Naive B cell (primary cell): ENCODE measurements at places on chromosomes 6 and 20. TPM values are rescaled to one million over a fixed set of nuclear protein-coding genes. Genes with fewer than 3 reads are reported as not detected.

- no peaks in the 10 kb centered on the region for H3K36me3 ChIP-seq
- no peak overlapping the region for H3K27ac ChIP-seq
- peaks cover 15% of the 10 kb centered on the region for H3K4me1 ChIP-seq
- peaks cover 58% of the 10 kb centered on the region for H3K27me3 ChIP-seq
- DNase-seq = no peak
- H3K4me3 ChIP-seq = no peak overlapping the region
Measured at GRCh38 chr6:147510929-147511590, 2.6 kb downstream of the SAMD5 start.

DNA sequence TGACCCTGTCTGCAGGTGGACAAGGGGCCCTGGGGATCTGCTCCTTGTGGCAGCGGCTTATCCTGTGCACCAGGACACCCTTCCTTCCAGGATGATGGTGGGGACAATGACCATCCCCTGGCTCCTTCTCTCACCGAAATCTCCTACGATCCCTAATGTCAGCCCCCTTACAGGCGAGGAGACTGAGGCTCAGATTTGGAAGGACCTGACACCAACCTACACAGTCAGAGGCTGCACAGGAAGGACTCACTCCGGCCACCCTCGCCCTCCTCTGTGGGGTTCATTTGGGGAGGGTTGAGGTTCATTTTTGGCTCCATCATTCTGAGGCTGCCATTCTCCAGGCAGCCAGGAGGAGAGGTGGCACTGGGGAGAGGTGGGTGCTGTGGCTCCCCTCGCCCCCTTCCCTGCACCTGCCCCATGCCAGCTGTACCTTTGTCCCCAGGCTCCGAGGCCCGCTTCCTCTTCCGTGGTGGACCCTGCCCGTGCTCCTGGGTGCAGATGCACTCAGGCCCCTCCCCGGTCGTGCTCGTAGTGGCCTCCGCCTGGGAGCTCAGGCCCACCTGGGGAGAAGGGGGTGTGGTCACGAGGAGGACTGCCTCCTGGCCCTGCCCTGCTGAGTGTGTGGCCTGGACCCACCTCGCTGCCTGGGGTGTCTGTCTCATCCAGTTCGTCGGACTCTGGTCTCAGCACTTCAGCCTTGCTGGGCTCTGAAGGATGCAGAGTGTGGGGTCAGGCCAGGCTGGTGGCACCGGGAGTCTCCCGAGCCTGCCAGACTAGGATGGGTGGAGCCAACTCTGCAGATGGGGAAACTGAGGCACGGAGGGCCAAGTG, 5.3 kb upstream of the CABLES2 start:
- peaks cover 9% of the 10 kb centered on the region for H3K4me1 ChIP-seq
- DNase-seq = no peak
- H3K27me3 ChIP-seq = no peaks in the 10 kb centered on the region
- no peak overlapping the region for H3K27ac ChIP-seq

Gene RAB44
- not detected for polyA plus RNA-seq

DNA sequence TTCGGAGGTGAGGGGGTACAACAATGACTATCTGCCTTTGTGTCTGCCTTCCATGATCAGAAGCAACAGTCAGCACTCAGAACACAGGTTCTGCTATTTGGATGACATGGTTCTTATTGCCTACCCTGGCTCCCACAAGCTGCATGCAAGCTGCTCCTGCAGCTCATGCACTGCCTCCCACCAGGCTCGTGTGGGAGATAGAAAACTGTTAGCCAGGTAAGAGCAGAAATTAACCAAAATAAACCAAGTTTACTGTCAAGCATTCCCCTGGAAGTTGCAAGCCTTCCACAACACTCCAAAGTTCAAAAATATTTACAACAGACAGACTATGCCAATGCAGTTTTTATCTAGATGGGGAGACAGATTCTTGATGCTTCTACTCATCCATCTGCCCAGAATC, 31.0 kb downstream of the OPRM1 start:
- H3K27me3 ChIP-seq = no peaks in the 10 kb centered on the region
- H3K4me3 ChIP-seq = no peak overlapping the region
- no peaks in the 10 kb centered on the region for H3K4me1 ChIP-seq
- H3K36me3 ChIP-seq = no peaks in the 10 kb centered on the region
- DNase-seq = no peak

Gene PGC
- not detected for polyA plus RNA-seq

Gene BNIP5
- polyA plus RNA-seq = not detected

DNA sequence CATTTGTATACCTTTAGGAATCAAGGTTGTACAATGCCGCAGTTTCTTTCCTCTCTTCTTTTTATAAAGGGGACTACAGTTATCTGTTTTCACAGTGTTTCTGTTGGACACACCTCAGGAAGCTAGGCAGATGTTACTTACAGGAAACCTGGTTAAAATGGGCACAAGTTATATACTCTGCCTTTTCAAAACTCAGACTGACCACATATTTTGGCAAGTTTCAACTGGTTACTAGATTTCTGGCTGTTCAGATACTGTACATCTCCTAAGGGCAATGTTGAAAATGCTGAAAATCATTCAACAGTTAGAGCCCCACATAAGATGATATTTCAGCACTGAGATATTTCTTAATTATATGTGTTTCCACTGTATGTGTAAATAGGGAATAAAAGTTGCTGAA, 92.5 kb upstream of the SLC35B3 start:
- H3K4me3 ChIP-seq = no peak overlapping the region
- no peak overlapping the region for H3K27ac ChIP-seq
- no peaks in the 10 kb centered on the region for H3K27me3 ChIP-seq
- H3K36me3 ChIP-seq = no peaks in the 10 kb centered on the region
- no peak for DNase-seq

DNA sequence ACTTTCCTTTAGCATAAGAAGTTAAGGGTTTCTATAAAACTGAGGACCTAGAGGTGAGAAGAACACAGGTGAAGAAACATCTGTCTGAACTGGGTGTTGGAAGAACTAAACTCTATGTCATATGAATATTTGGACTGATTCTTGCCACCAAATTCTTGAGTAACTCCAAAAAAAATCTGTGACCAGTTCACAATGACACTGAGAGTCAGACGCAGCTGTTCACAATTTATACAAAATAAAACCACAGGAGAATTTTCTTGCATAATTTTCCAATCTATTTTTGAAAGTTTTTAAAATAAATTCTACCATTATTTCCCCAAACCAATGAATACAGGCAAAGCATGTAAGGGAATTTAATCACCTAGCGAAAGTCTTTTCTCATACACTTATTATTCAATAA, 148.1 kb upstream of the TCF21 start:
- H3K4me3 ChIP-seq = no peak overlapping the region
- no peaks in the 10 kb centered on the region for H3K4me1 ChIP-seq
- H3K27me3 ChIP-seq = no peaks in the 10 kb centered on the region
- no peaks in the 10 kb centered on the region for H3K36me3 ChIP-seq
- no peak for DNase-seq

Gene OR2H1
- polyA plus RNA-seq = not detected

DNA sequence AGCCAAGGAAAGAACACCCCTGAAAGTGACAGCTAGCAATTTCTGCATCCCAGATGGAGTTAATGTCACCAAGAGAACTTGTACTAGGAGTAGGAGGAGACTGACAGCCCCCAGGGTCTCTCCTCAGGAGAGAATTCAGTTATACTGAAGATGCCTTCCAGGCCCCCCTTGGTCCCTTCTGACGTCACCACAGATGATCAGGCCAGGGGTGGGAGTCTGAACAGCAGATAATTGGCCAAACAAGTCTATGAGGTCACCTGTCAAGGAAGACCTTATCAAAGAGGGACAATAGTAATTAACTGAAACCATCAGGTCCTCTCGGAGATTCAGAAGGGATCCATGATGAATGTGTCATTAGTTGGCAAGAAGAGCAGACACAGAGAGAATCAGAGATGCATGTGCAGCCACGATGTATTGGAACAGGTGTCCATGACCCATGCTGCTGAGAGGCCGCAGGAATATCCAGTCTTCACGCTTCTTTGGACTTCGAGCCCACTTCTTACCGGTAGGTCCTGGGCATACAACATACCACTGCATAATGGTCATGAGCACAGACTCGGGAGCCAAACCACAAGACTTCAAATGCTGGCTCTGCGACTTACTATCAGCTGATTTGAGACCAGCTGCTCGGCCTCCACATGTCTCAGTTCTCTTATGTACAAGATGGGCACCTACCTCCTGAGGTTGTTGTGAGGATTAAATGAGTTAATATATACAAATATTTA, 10.2 kb downstream of the TRIM10 start:
- no peaks in the 10 kb centered on the region for H3K4me1 ChIP-seq
- no peak overlapping the region for H3K27ac ChIP-seq
- no peak for DNase-seq
- H3K27me3 ChIP-seq = peaks cover 28% of the 10 kb centered on the region

Gene GTSF1L
- not detected for polyA plus RNA-seq

Gene DLL1
- polyA plus RNA-seq = 1.1 TPM

DNA sequence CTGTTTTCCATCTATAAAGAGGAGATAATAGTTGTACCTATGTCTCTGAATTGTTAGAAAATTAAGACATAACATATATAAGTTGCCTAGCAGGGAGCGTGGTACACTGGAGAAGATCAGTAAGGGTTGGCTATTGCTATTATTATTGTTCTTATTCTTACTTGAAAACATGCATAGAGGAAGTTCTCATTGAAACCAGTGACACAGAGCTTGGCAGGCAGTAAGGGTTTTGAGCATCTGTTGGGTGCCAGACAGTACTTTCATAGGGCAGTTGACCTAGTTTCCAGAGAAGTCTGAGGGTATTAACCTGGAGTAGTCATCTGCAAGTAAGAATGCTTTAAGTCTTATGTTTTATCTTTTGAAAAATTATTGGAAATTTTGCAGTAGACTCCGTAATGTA, 13.3 kb upstream of the SGK1 start:
- no peak overlapping the region for H3K4me3 ChIP-seq
- H3K36me3 ChIP-seq = no peaks in the 10 kb centered on the region
- no peaks in the 10 kb centered on the region for H3K27me3 ChIP-seq

Gene LPA
- polyA plus RNA-seq = not detected

DNA sequence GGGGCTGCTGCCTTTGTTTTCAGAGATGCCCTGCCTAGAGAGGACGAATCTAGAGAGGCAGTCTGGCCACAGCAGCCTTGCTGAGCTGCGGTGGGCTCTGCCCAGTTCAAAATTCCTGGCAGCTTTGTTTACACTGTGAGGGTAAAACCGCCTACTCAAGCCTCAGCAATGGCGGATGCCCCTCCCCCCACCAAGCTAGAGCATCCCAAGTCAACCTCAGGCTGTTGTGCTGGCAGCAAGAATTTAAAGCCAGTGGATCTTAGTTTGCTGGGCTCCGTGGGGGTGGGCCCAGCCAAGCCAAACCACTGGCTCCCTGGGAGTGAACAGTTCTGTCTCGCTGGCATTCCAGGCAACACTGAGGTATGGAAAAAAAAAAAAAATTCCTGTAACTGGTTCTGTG, 970.9 kb downstream of the TBC1D32 start:
- no peak overlapping the region for H3K4me3 ChIP-seq
- H3K4me1 ChIP-seq = no peaks in the 10 kb centered on the region
- DNase-seq = no peak
- H3K36me3 ChIP-seq = no peaks in the 10 kb centered on the region

Gene PRND
- not detected for polyA plus RNA-seq

- H3K27ac ChIP-seq = no peak overlapping the region
- no peaks in the 10 kb centered on the region for H3K36me3 ChIP-seq
- peaks cover 8% of the 10 kb centered on the region for H3K27me3 ChIP-seq
Measured at GRCh38 chr6:112910256-112910655, 563.1 kb downstream of the RFPL4B start.
